HT-29 (cell line): ENCODE measurements at places on chromosomes 13 and 19.

- DNase-seq = no peak
Observed at GRCh38 chr19:5397804-5398692, 57.2 kb upstream of the ZNRF4 start.

DNA sequence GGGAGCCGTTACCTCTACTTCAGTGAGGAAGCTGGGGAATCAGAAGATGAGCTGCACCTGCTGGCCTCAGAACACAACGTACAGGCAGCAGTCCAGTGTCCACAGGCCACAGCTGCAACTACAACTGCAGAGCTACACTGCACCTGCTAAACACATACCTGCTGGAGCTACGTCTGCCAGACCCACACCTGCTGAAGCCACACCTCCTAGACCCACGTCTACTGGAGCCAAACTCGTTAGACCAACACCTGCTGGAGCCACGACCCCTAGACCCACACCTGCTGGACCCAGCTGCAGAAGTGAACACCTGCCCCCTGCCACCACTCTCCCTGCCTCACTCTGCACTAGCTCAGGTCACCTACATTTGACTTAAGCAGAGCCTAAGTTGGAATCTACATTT, 169.9 kb downstream of the USP12 start:
- peak; percentile 24 for DNase-seq

- no peak for DNase-seq
Observed at GRCh38 chr13:79393564-79394249, 12.3 kb downstream of the RBM26 start.

DNA sequence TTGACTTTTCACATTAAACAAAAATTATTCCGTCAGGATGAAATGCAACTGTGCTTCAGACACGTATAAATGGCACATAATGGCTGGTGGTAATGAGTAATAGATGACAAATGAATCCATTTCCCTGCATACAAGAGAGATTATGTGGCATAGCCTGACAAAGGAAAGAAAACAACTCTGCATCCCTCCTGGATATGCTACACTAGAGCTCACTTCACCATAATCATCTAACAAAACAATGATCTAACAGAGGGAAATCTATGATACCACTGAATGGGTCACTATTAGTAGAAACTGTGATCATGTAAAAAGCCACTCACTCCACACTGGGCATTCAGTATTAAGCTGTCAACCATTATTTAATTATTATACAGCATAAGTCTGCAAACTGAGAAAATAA, 1498.4 kb downstream of the EFNB2 start:
- DNase-seq = no peak

GRCh38 chr13:33110713-33111413, 94.6 kb downstream of the KL start:
- DNase-seq = no peak

GRCh38 chr19:27676334-27676733, 1536.6 kb downstream of the UQCRFS1 start:
- DNase-seq = no peak

DNA sequence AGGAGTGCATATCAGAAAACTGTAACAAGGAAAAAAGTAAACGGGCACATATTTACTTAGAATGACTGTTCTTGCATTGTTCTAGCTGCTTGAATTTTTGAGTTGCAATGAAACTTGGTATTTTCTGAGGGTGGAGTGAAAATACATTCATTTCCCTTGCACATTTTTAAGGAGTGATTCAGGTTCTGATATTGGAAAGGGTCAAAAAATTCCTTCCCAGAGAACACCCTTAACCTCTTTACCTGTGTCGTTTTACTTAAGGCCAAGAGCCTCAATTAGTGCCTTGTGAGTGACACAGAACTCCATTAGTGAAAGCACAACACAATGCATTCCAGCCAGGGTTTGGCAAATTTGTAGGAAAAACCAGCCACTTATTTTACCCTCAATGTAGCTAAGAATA, 2.3 kb downstream of the ITGBL1 start:
- no peak for DNase-seq

DNA sequence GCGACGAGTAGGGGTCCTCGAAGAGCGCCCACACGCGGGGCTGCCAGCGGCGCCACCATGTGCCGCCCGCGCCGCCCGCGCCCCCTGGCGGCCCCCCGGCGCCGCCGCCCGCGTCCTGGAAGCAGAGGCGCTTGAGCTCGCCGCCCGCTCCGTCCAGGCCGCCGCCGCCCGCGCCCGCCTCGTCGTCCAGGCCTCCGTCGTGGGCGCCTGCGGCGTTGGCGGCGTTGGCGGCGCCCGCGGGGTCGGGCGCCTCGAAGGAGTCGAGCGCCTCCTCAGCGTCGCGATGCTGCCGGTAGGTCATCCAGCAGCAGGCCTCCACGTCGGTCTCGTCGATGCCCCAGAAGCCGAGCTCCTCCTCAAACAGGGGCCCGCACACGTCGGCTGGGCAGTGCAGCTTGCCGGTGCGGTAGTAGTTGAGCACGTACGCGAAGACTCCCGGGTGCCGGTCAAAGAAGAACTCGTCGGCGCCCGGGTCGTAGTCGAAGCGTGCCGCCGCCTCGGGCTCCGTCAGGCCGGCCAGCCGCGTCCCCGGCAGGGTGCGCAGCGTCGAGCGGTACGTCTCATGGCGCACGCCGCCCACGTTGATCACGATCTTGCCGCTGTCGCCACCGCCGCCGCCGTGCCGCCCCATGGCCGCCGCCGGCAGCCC, 829 bp downstream of the KCNC3 start:
- peak; percentile 64 for DNase-seq
